ENCODE measurements at places on chromosomes 11 and 22. TPM values are rescaled to one million over a fixed set of nuclear protein-coding genes. Genes with fewer than 3 reads are reported as not detected.

- peak; percentile 96 for DNase-seq
Measured at GRCh38 chr11:118275176-118275575, 11.1 kb upstream of the MPZL2 start.

The KRTAP5-1 gene
- total RNA-seq, result not detected

GRCh38 chr11:88359541-88359940 lies 22.0 kb upstream of the CTSC start:
- DNase-seq, result no peak

The CXCR5 gene
- total RNA-seq, result not detected

DNA sequence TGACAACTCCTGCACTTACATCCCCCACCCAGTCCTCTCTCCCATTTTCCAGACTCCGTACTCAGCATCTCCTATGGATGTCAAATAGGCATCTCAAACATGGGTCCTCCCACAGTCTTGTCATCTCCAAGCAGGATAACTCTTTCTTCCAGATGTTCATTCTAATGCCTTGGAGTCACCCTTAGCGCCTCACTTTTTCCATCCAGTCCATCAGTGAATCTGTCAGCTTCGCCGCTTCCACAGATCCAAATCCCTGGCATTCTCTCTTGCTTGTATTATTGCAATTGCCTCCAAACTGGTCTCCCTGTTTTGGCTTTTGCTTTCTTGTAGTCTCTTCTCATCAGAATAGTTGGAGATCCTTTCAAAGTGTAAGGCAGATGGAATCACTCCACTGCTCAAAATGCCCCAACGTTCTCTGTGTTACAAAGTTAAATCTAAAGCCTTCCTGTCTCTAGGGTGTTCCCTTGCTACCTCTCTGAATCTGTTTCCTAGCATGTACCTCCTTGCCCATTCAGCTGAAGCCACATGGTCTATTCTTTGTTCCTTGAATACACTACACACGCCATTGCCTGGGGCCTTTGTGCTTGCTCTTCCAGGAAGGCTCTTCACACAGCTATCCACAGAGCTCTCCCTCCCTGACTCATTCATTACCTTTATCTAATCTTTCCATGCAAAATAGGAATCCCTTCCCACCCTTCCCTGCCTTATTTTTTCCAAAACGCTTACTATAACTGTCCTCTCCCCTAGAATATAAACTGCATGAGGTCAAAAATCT lies 64.8 kb downstream of the UBASH3B start:
- DNase-seq, result no peak

DNA sequence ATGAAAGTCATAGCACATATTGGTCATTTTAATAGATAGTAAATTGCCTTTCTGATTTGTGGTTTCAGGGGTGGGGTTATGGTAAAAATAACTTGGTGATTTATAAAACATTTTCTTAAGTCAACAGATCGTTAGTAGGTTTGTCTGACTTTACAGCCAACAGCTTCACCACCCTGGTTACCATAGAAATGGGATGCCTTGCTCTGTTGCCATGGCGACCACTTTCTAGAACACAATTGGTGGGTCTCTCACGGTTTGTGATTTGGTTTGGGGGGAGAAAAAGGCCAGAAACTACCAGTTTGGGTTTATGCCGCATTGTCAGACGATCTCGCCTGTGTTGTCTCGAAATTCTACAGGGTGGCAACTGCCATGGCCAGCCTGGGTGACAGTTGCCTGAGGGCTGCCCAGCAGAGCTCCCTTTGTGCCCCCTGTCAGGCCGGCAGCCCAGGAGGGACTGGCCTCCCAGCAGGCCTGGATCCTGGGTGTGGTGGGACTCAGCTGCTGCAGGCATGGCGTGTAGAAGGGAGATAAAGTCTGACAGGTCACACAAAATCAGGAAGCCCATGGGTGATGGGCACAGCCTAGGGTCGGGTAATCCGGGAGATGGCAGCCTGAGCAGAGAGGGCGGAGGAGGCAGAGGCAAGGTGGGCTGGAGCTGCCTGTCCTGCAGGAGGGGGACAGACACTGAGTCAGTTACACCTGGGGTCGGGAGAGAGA lies 30.9 kb downstream of the KCNC1 start:
- no peak for DNase-seq

The OR2D2 gene
- total RNA-seq, result 0.35 TPM

The OR51E2 gene
- 0.06 TPM for total RNA-seq

- no peak for DNase-seq
Measured at GRCh38 chr22:25668437-25668836, 73.6 kb upstream of the MYO18B start.

DNA sequence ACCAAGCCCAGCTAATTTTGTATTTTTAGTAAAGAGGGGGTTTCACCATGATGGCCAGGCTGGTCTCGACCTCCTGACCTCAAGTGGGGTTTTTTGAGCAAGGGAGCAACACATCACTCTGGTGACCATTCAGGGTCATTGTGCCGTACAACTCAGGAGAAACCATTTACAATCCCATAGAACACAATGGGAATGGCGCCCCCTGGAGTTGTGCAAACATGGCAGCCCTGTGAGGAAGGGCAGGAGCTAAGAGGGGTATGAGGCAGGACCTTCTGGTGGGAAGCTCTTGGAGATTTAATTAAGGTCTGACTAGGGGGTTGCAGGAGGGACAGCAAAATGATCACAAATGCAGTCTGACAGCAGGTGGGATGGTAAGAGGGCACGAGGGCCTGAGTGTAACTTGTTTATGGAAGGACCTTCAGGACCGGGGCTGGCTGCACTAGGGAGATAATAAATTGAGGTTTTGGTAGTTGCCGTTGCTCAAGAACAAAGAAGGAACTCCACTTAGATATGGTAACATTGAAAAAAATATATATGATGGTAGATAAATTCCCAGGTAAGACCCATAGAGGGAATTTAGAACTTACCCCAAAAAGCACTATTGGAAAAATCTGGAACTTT lies 9.1 kb upstream of the CSF2RB start:
- no peak for DNase-seq

- DNase-seq, result no peak
Measured at GRCh38 chr22:21989049-21989448, 6.5 kb upstream of the TOP3B start.

DNA sequence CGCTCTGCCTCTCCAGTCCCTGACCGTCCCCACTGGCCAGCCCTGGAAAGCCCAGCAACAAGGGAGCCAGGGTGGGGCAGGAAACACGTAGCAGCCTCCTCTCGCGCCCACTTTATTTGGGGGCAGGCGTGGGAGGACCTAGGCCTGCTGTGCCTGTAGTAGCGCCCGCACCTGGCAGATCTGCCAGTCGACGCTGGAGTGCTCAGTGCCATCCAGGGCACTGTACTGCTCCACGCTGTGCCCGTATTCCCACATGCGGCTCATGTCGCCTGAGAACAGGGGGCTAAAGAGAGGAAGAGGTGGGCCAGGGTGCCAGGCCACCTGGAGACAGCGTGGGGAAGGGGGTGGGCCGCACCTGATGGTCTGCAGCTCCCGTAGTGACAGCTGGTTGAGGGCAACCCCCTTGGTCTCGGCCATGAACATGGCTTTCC lies 17.0 kb upstream of the DRICH1 start:
- DNase-seq, result no peak

- DNase-seq, result no peak
Measured at GRCh38 chr11:27847496-27847895, 147.2 kb upstream of the BDNF start.
